K562 (cell line): ENCODE measurements at places on chromosomes 11 and 22. TPM values are rescaled to one million over a fixed set of nuclear protein-coding genes. Genes with fewer than 3 reads are reported as not detected.

Gene OR51B4
- total RNA-seq: 43.8 and 48.2 TPM in 2 replicates

Gene CSRP3
- total RNA-seq: not detected in 2 replicates

Gene F2
- total RNA-seq: 0.16 and 0.22 TPM in 2 replicates

Gene UCP3
- 0.18 and 0.53 TPM in 2 replicates for total RNA-seq

Gene HMOX1
- 0.20 TPM in 1 of 2 replicates, not detected in the other for total RNA-seq

Gene FZD4
- 6.1 and 6.3 TPM in 2 replicates for total RNA-seq

Gene TEX54
- not detected in 2 replicates for total RNA-seq

Gene SLC6A5
- total RNA-seq: not detected in 2 replicates

Gene MRGPRE
- total RNA-seq: not detected in 2 replicates

Gene CAPN5
- total RNA-seq: 0.40 and 0.44 TPM in 2 replicates

Gene TUB
- total RNA-seq: not detected in 2 replicates

- H3K4me1 ChIP-seq: peaks cover 13% of the 10 kb centered on the region; the same call in 2 of the 3 replicates
- no peak overlapping the region for H3K27ac ChIP-seq
- peak; percentile 72 for DNase-seq
Measured at GRCh38 chr11:117809236-117810055, 12.4 kb upstream of the DSCAML1 start.

DNA sequence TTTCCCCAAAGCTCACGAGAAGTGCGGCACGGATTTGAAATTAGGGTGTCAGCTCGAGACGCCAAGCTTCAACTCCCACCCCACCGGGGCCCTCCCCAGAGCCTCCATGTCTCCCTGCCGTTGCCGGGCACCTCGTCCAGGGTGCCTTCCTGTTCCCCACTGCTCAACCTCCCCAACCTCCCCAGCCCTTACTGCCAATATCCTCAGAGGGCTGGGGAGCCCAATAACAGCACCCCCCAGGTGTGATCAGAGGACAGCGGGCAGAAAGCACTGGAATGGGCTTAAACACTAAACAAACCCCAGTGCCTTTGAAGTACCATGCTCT, 1336.4 kb downstream of the TBC1D22A start:
- H3K27me3 ChIP-seq: no peaks in the 10 kb centered on the region
- no peak overlapping the region for H3K27ac ChIP-seq
- H3K4me3 ChIP-seq: no peak overlapping the region
- DNase-seq: no peak
- H3K4me1 ChIP-seq: no peaks in the 10 kb centered on the region

DNA sequence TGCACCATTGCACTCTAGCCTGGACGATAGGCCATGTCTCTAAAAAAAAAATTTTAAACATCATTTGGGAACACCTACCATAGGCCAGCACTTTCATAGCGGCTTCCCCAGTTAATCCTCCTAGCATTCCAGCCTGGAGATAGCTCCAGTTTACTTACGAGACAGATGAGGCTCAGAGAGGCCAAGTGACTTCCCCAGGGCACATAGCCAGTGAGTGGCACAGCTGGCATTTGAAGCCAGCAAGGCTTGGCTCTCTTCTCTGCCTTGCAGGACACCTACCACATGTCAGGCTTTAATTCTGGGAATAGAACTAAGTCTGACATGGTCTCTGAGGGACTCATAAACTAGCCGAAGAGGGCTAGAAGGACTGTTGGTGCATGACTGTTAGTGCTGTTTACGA, 4.9 kb upstream of the TAGLN start:
- peaks cover 32% of the 10 kb centered on the region; the same call in 2 of the 3 replicates for H3K36me3 ChIP-seq
- H3K27me3 ChIP-seq: no peaks in the 10 kb centered on the region
- no peak for DNase-seq
- H3K27ac ChIP-seq: no peak overlapping the region
- no peaks in the 10 kb centered on the region; the same call in 2 of the 3 replicates for H3K4me1 ChIP-seq

GRCh38 chr22:32378707-32379272, 21.1 kb downstream of the RFPL3 start:
- H3K27me3 ChIP-seq: no peaks in the 10 kb centered on the region
- no peak overlapping the region for H3K4me3 ChIP-seq

GRCh38 chr11:64859542-64860414, 15.3 kb upstream of the CDC42BPG start:
- no peaks in the 10 kb centered on the region for H3K27me3 ChIP-seq
- H3K4me3 ChIP-seq: no peak overlapping the region
- no peak for DNase-seq
- no peak overlapping the region for H3K27ac ChIP-seq
- peaks cover 49% of the 10 kb centered on the region; the same call in 2 of the 3 replicates for H3K36me3 ChIP-seq
- H3K4me1 ChIP-seq: peaks cover 28% of the 10 kb centered on the region

GRCh38 chr11:11786234-11786633, 55.5 kb upstream of the USP47 start:
- peaks cover 8% of the 10 kb centered on the region; the same call in 1 of the 2 replicates for H3K27me3 ChIP-seq
- no peak overlapping the region for H3K27ac ChIP-seq
- no peak for DNase-seq
- no peaks in the 10 kb centered on the region for H3K36me3 ChIP-seq

DNA sequence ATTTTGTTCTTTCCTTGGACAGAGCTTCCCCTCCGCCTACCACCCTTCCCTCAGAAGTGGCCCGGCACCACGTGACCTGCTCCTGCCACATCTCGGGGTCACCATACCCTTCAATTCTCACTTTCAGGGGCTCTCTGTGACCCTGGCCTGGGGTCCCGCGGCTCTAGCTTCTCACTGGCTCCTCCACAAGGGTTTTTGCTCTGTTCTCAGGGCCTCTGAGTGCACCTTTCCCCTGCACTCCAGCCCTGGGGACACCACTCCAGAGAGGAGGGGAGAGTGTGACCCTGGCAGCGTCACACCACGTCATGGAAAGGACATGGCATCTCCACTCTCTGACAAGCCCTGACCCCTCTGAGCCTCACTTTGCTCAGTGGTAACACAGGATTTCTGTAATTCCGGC, 17.4 kb downstream of the POU2F3 start:
- peaks cover 3% of the 10 kb centered on the region; the same call in 1 of the 2 replicates for H3K4me1 ChIP-seq
- DNase-seq: no peak
- no peaks in the 10 kb centered on the region for H3K36me3 ChIP-seq
- no peak overlapping the region for H3K4me3 ChIP-seq
- no peak overlapping the region for H3K27ac ChIP-seq
- peaks cover 51% of the 10 kb centered on the region; the same call in 2 of the 3 replicates for H3K27me3 ChIP-seq

DNA sequence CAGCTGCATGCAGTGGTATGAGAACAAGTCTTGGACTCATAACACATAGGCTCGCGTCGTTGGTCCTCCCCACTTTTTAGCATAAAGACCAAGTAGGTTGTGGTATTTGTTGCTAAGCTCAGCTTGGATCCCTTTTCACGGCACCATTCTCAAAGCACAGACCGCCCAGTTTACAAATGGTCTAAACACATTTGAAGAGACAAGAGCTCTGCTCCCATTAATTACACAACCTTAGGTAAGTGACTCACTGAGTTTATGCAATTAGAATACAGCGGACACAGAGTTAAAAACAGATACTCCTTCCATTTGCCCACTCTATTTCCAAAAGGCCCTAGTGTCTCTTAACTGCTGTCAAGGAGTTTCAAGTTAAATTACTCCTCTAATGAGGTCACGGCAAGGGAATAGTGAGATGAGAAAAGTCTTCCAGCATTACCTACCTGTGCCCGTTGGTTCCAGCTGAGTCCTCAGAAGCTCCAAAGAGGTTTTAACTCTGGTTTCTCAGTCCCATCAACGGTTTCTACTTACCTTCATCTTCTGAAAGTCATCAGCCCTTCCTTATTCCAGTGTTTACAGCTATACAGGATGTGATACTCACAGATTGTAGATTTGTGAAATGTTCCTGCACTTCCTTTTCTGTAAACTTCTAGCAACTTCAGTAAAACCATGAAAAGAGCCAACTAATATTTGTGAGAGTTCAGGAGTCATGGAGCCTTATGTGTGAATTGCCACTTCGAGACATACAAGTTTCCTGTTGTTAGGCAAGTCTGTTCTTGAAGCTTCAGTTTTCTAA, at the start of gene MS4A6A:
MS4A6A (minus strand) TSS at position 543 of the 790 bp plus-strand sequence. CDS start 1,356 bp downstream, outside the sequence.
- no peaks in the 10 kb centered on the region for H3K36me3 ChIP-seq
- H3K27me3 ChIP-seq: no peaks in the 10 kb centered on the region
- DNase-seq: no peak

DNA sequence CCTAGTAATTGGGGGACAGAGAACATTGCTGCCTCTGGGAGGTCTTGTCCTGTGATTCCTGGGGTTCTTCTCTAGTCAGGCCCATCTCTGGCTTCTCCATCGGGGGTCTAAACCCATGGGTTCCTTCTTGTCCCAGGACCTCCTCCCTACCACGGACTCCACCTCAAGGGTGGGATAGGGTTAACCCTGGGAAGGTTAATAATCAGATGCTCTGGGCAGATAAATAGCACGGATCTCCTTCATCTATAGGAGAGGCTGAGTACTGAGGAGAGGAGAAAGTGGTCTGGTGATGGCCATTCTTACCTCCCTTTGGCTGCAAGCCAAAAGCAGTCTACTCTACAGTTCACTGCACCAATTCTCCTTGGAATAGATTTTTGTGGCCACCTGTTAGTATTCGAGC, 10.5 kb downstream of the HEPHL1 start:
- H3K27me3 ChIP-seq: no peaks in the 10 kb centered on the region
- no peak overlapping the region for H3K27ac ChIP-seq
- no peaks in the 10 kb centered on the region; the same call in 2 of the 3 replicates for H3K4me1 ChIP-seq
- H3K4me3 ChIP-seq: no peak overlapping the region

DNA sequence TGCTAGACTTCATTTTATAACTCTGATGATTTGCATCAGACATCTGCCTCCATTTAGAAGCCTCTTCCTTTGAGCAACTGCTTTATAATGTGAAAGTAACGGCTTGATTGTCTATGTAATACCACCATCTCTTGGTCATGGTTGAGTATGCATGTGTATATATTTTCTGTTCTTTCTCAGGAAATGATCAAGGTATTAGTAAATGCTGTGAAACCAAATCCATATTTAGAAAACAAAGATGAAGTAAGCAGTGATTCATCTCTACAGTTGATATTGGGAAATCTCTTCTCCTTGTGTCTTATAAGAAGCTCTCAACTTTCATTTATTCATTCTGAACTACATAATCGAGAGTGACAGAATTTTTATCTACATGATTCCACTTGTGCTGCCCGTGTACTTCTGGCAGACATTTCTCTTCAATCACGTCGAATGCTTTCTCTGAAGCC, 104.6 kb upstream of the ANO3 start:
- H3K27ac ChIP-seq: no peak overlapping the region
- DNase-seq: no peak
- no peaks in the 10 kb centered on the region for H3K36me3 ChIP-seq
- H3K4me3 ChIP-seq: no peak overlapping the region
- H3K27me3 ChIP-seq: no peaks in the 10 kb centered on the region

DNA sequence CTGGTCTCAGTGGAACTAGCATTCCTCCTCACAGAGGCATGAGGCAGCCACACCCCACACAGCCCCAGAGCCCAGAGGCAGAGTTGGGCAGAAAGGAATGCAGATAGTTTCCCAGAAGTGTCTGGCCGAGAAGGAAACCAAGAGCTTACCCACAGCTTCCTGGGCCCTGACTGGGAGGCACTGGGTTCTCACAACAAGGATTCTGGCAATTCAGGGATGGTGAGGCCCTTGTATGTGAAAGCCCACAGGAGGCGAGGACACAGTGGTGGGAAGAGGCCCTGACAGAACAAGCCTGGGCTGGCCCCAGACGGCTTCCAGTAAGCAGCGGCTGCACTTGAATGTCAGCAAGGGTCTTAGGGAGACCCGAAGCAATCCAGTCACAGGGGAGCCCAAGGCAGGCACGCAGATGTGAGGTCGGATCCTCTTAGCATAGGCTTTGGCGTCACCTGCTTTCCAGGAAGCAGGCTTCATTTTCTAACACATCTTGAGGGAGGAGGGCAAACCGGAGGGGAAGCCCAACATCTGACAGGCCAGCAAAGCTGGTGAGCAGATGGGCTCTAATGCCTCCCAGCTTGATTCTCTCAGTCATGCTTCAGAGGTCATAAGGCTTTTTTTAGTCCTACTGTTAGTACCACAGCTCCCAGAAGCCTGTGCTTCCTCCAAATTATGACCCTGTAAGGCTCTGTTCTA, 78.3 kb upstream of the AKIP1 start:
- H3K4me3 ChIP-seq: no peak overlapping the region
- 0 out of 2 replicates have a peak, but pooled peaks cover 7% of the 10 kb centered on the region for H3K4me1 ChIP-seq
- H3K27me3 ChIP-seq: peaks cover 24% of the 10 kb centered on the region
- no peak for DNase-seq

DNA sequence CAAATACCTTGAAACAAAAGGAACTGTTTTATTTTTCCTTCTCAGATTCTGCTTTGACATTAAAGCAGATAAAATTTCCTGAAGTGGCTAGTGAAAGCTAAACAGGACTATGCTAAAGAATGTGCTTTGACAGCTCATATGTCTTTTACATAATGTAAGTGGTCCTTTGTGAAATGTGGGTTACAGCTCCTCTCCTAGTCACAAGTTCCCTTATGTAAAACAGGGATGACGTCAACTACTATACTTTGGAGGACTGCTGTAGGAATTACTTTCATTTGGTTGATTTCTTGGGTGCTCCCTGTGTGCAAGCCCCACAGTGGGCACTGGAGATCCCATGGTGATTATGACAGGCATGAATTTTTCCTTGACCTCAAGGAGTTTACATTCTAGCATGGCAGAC, 216.6 kb upstream of the NARS2 start:
- no peak overlapping the region for H3K4me3 ChIP-seq
- H3K27ac ChIP-seq: no peak overlapping the region
- no peak for DNase-seq
- H3K27me3 ChIP-seq: peaks cover 22% of the 10 kb centered on the region
- H3K4me1 ChIP-seq: 0 out of 2 replicates have a peak, but pooled peaks cover 3% of the 10 kb centered on the region

DNA sequence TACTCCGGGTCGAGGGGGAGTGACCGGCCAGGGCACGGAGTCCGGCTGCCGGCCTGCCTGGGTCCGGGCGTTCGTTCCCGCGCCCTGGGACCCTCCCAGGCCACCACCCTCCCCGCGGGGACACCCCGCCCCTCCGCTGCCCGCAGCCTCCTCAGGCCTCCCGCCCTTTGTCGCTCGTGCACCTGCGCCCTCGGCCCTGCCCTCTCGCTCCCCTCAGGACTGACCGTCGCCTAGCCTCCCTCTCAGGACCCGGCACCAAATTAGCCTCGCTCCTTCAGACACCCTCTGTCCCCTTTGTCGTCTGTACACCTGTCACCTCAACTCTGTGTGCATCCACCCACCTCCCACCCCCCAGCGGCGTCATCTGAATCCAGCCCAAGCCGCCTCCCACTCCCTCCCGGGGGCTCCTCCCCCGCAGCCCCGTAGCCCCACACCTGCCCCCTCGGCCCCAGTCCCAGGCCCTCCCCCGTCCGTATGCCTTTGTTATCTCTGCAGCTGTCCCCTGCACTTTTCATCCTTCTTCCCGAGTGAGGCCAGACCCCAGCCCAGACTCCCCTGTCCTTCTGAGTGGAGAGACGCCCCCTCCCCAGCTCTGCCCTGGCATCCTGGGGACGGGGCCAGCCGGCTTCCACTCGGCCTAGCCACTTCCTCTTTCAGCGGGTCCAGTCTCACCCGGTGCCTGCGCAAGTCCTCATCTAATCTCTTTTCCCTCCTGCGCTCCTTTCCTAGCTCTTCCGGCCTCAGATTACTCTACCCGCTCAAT, 643 bp downstream of the TIGD3 start:
- no peaks in the 10 kb centered on the region for H3K27me3 ChIP-seq
- peaks cover 24% of the 10 kb centered on the region; the same call in 1 of the 3 replicates for H3K36me3 ChIP-seq
- H3K4me3 ChIP-seq: peak overlapping the region; percentile 63

DNA sequence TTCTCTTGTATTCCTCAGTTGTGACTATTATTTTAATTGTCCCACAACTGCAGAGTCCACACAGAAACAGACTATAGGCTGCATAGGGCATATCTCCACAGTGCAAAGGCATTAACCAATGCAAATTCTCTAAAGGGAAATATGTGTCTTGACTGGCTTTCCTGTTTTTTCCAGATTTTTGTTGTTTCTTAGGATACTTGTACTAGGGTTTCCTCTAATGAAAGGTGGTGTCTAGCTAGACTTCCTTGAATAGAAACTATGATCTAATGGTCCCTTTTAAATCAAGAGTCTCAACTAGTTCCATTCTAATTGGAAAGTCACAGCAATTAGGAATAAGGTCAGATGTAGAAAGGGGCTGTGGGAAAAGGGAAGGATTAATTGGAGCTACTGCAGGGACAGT, 37.6 kb downstream of the SLC36A4 start:
- no peak overlapping the region for H3K4me3 ChIP-seq
- no peaks in the 10 kb centered on the region for H3K27me3 ChIP-seq
- no peak overlapping the region for H3K27ac ChIP-seq
- H3K4me1 ChIP-seq: no peaks in the 10 kb centered on the region
- H3K36me3 ChIP-seq: no peaks in the 10 kb centered on the region
- DNase-seq: no peak
